ENCODE measurements at places on chromosomes 16 and 17.

GRCh38 chr17:5434984-5435383 is 4.0 kb downstream of the C1QBP start:
- DNase-seq, result no peak

DNA sequence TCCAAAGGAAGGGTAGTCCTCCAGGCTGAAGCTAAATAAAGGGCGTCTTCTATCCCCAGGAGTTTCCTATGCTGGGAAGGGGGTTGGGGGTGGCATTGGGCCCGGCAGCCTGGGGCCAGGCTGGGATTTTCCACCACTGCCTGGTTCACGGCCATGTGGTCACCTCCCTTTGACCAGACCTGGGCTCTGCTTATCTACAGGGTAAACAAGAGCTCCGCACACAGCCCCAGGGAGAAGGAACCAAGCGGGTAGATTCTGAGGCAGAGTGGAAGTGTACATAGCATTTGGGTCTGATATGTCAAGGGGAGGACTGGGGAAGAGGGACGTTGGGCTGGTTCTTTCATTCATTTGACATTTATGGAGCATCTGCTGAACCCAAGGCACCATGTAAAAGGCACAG is 27.2 kb upstream of the TMEM220 start:
- DNase-seq, result no peak

DNA sequence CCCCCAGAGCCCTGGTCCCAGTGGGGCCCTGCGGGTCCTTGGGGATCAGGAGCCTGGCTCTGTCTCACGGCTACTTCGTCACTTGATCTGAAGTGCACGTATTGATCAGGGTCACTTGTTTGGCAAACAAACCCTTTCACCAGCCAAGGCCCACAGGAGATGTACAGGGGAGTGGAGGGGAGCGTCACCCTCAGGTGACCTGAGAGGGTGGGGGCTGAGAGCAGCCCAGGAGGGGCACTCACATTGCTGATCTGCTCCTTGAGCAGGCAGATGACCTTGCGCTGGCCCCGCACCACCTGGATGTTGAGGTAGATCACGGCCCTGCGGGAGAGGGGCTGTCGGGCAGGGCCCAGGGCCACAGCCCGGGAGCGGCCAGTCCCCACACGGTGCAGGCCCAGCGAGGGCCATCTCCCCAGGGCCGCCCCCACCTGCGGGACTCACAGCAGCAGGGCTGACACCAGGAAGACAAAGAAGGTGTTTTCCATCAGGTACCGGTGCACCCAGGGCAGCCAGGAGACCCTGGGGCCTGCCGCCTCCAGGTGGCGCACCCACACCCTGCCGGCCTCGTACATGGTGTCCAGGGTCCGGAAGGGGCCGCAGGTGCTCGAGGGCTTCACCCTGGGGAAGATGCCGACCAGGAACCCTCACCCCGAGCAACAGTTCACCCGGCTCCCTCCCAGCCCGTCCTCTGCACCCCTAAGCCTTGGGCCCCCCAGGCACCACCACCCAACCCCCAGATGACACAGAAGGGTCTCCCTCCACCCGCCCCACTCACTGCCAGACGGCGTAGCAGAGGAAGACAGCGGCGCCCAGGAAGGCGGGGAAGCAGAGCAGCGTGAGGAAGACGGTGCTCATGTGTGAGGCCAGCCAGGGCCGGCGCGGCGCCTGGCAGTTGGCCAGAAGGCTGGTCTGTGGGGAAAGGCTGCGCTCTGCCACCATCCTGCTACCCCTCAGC is 11.3 kb downstream of the TMC6 start:
- no peak for DNase-seq

DNA sequence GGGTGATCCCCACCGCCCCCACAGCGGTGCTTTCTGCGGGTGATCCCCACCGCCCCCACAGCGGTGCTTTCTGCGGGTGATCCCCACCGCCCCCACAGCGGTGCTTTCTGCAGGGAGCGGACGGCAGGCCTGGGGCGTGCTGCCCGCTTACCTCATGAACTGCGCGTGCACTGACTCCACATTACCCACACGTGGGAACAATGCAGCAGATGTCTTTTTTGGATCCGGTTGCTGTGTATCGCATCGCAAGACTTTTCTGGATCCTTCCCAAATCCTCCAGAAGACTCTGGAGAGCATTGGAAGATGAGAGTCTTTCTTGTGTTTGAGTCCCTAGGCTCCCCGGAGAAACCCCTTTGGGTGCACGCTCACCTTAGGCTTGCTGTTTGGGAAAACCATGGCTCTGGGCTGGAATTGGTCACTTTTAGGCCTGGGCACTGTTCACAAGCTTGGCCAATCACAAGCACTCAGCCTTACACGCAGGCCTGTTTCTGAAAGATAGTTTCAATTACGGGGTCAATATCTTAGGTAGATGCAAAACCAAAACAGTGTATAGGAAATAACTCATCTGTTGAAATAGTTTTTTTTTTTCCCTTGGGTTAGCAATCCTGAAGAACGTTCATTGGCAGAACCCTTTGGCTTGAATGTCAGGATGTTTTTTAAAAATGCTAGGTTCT is 201.8 kb downstream of the RPTOR start:
- DNase-seq, result no peak

GRCh38 chr17:50832864-50833381 is 2.5 kb upstream of the WFIKKN2 start:
- no peak for DNase-seq

- no peak for DNase-seq
Measured at GRCh38 chr16:56334761-56335160, 90.6 kb downstream of the AMFR start.

DNA sequence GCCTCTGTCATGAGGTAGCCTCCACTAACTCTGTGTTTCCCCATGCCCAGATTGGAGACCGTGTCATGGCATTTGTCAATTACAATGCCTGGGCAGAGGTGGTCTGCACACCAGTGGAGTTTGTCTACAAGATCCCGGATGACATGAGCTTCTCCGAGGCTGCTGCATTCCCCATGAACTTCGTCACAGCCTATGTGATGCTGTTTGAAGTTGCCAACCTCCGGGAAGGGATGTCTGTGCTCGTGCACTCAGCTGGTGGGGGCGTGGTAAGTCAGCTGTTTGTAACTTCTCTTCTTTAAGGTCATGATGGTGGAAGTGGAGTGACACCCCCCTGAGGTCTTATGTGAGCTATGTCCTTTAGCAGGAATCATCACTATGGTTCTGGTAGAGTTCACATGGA is 36.8 kb downstream of the VAT1L start:
- no peak for DNase-seq

- no peak for DNase-seq
Measured at GRCh38 chr17:37305406-37305905, 70.3 kb upstream of the C17orf78 start.

GRCh38 chr17:21302711-21303425 is 18.4 kb downstream of the MAP2K3 start:
- no peak for DNase-seq

DNA sequence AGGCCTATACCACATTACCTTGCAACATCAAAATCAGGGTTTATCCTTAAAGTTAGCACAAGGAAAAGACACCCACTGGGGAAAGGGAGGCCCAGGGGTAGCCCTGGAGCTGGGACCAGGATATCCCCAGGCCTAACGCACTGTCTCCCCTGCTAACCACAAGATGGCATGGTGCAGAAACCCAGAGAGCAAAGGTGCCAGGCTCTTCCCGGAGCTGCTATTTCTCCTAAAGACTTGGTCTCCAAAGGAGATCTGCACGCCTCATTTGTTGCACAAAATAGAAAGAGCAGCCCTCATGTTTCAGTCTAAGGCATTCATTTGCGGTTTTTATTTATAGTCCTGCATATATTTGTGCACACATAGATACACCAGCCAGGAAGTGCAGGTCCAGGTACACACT is 408.6 kb downstream of the SOX9 start:
- no peak for DNase-seq

GRCh38 chr17:40816569-40816968 is 5.8 kb downstream of the KRT10 start:
- no peak for DNase-seq

- no peak for DNase-seq
Measured at GRCh38 chr16:48810436-48810802, 200.4 kb upstream of the N4BP1 start.

- DNase-seq, result no peak
Measured at GRCh38 chr17:42055027-42055426, 4.6 kb upstream of the C17orf113 start.

GRCh38 chr17:10318535-10318934 is 54.3 kb downstream of the MYH13 start:
- DNase-seq, result no peak

DNA sequence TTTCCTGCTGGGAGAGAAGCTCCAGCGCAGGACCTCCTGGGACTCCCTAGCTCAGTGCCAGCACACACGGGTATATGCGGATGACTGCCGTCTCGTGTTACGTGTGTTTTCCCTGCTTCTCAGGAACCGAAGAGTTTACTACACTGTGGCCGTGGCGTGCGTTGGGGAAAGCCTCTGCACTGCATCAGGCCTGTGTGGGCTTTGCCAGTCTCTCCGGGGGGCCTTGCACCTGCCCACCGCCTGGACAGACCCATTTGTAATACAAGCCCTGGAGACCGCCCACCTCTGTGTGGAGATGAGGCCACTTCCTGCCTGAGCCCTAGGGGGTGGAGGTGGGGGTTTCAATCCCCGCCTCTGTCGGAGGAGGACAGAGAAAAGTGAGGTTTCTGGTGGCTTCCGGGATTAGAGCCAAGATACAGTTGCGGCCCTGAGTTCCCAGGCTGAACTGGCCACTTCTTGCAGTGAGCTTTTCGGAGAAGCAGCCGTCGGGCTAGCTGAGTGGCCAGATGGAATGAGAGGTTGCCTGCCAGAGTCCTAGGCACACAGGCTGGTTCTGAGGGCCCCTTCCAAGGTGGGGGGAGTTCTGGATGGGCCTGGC is 43.4 kb upstream of the GSE1 start:
- DNase-seq, result peak; percentile 88
